Stimulated activated CD8-positive, alpha-beta memory T cell treated with anti-CD3 and anti-CD28 coated beads, Interleukin-4, amount 100 ng/mL, for 4 hours (primary cell): ENCODE measurements at places on chromosomes 16 and 17.

DNA sequence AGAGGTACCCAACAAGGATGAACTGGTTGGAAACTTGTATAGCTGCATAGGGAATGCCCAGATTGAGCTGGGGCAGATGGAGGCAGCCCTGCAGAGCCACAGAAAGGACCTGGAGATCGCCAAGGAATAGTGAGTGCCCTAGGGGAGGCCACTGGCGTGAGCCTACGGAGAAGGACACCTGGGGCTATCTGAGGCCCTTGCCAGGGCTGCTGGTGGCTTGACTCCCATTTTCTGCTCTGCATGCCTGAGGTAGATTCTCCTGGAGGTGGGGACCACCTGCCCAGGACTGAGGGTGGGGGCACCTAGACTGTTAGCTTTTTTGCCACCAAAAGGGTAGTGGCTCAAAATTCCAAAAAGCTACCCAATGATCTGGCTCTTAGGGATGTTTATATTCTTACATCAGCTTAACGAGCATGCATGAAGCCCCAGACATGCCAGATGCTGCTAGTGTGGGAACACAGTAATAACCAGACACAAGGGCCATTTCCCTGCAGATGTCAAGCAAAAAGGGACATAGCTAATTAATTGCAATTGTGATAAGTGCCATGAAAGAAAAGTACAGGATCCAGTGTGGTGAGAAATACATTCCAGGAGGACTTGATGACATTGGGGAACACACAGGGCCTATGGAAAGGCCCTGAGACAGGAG is 8.8 kb downstream of the ODAD4 start:
- no peak for DNase-seq

- no peak for DNase-seq
These were observed 7.0 kb upstream of the OR2C1 start for GRCh38 chr16:3348547-3349167.

DNA sequence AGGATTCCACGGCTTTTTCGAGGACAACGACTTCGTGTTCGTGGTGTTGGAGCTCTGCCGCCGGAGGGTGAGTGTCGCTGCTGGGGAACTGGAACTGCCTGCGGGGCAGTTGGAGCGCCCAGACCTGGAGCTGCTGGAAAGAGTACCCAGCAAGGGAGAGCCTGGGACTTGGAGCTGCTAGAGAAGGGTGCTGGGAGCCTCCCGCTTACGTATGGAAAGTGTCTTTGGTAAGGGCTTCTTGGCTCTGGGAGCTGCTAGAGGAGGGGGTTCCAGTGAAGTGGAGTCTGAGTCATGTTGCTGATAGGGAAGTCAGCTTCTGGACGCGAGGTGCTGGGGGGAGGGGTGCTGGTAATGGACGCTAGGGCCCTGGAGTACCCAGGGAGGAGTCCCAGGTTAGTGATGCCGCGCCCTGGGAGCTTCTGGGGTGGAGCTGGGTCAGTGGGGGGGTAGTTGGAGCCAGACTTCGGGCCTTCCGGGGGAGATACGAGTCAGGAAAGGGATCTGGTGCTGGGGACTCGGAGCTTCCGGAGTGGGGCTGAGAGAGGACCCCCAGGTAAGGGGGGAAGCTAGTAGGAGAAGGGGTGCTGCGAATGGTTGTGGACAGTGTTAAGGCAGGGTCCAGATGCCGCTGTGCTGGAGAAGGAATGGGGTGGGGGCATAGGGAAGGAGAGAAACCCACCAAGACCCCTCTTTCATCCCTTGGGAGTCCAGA is 741 bp downstream of the PLK1 start:
- DNase-seq, result no peak

DNA sequence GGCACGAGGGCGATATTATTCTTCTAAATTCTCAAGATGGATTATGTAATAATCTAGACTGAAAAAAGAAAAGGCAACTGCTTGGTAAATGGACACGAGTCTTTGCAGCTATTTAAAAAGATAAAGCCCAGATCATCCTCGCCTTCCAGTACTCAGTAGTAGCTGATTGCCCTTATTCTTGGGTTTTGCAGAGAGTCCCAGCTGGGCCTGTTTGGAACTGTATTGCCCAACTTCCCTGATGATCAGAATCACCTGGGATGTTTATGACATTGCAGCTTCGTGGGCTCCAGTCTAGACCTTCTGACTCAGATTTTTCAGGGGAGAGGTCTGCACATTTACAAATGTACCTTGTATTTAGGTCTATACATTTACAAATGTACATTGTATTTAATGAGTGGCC is 213.5 kb downstream of the RAB11FIP4 start:
- no peak for DNase-seq

DNA sequence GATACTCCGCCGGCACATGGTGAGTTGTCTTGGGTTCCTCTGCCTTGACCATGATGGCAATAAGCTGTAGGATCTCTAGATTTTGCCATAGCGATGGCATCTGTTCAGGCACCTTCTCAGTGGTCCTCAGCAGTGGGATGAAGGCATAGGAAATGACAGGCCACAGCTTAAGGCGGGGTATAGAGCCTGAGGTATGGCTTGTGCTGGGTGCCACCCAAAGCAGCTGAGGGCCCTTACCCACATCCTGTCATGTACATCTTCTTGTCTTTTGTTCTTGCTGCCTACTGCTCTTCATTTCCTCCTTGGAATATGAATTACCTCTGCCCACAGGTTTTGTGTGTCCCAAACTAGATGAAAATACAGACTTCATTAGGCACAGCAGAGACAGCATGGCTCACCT is 29.5 kb downstream of the KAT7 start:
- peak; percentile 8 for DNase-seq

DNA sequence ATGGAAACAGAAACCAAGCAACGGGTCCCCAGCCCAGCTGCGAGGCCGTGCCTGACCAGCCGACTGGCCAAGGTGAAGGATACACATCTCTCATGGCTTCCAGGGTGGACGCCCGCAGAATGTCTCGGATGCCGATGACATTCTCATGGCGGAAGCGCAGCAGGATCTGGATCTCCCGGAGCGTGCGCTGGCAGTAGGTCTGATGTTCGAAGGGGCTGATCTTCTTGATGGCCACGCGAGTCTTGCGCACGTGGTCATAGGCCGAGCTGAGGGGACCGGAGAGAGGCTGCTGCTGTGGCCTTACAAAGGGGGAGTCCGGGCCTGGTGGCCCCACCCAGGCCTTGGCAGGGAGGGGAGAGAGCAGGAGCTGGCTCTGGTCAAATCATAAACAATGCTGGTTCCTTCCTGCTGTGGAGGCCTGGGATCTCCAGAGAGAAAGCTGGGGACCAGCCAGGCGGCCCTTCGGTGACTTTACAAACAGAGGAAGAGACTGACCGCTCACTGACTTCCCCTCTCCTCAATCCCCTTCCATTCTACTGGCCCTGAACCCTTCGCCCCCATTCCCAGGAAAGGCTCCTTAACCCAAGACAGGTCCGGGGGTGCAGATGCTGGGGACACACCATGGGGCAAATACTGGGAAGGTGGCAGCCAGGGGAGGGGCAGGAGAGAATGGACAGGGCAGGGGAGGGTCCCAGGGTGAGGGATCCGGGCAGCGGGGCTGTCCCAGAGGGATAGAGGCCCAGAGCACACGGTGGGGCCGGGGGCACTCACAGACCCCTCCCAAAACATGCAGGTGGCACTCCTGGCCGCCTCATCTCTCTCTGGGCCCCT is 1.1 kb downstream of the MAPK3 start:
- no peak for DNase-seq

- DNase-seq, result no peak
These were observed 8.5 kb downstream of the PRSS27 start for GRCh38 chr16:2711370-2712062.

DNA sequence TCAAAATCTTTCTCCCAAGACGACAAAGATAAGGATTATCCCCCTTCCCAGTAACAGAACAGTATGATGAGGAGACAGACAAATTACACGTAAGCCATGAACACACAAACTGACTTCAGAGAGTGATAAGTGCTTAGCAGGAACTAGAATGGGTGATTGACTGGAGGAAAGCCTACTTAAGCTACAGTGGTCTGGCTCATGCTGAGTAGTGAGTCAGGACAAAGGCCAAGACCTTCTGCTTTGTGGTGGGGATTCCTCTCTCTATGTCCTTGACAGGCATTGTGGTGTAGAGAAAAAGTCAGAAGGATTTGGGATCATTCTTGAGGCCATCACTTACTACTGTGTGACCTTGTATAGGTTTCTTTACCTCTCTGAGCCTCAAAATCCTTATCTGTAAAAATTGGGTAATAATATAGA is 381.9 kb upstream of the CCL2 start:
- DNase-seq, result no peak

- no peak for DNase-seq
These were observed 173.1 kb downstream of the CEP112 start for GRCh38 chr17:66018786-66019185.

DNA sequence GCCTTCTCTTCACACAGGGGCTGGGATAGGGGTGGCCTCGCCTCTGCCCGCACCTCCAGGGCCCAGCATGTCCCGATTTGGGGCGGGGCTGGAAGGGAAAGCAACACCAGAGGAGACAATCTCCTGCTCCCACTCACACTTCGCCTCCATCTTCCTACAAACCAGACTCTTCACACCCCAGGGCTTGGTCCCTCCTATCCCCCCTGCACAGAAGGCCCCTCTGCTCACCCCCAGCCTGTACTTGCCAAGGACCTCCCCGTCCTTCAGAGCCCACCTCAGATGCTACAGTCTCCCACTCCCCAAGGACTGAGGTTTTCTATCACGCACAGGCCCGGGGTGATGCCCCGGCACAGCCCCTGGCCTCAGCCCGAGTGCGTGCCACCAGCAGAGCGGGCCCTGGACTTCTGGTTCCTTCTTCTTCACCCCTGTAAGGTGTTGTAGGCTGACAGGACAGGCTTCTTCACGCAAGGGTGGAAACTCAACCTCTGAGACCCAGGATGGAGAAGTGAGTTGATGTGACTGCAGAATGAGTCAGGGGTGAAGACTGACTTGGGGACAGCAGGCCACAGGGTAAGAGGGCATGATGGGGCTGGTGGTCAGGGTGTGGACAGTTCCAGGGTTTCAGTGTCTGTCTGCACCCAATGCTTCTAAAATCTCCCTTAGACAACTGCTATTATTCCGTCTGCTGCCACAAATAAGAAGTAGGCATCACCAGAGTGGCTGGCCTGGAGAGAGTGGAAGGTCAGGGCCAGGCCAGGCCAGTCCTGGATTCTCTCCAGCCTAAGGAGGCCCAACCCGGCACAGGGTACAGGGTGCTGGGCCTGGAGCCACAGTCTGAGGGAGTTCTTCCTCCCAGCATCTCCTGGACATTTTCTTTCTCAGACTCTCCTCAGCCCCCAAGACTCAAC is 2.5 kb downstream of the ITGAE start:
- no peak for DNase-seq

DNA sequence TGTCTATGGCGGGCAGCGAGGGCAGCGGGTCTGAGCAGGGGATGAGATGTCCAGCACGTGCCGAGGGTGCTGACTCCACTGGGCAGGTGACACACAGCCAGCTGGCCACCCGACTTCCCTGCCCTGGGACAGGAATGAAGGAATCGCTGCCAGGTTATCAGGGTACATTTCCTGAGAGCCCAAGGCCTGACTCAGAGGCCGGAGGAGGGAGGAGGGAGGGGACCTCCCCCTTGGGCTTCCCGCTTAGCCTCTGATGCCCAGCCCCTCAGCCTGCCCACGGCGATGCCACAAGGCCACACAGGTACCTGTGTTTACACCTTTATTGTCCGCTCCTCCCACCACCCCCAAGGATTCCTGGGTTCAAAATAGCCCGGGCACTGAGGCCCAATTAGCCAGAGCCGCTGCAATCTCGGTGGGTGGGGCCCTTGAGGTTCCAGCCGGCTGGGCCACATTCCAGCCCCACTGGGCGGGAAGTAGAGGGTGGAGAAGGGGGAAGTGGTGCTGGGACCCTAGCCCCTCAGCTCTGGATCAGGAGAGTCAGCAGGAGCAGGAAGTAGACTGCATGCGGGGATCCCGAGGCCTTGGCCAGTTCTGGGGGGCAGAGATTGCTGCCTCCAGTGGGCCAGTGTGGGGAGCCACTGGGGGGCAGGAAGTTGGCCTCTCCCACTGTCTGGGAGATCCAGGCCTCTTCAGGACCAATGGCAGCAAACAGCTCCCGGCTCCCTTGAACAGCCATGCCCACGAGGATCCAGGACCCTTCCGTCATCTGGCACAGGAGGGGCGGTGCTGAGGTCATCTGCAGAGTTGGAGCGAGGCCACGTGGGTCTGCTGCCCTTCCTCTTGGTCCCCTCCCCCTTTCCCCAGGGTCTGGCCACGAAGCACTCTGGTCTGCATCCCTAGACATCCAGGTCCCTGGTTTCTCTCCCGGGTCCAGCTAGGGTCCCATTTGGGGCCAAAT is 3.4 kb upstream of the PRSS8 start:
- no peak for DNase-seq

GRCh38 chr17:73390851-73391250 is 79.0 kb upstream of the CDC42EP4 start:
- no peak for DNase-seq

DNA sequence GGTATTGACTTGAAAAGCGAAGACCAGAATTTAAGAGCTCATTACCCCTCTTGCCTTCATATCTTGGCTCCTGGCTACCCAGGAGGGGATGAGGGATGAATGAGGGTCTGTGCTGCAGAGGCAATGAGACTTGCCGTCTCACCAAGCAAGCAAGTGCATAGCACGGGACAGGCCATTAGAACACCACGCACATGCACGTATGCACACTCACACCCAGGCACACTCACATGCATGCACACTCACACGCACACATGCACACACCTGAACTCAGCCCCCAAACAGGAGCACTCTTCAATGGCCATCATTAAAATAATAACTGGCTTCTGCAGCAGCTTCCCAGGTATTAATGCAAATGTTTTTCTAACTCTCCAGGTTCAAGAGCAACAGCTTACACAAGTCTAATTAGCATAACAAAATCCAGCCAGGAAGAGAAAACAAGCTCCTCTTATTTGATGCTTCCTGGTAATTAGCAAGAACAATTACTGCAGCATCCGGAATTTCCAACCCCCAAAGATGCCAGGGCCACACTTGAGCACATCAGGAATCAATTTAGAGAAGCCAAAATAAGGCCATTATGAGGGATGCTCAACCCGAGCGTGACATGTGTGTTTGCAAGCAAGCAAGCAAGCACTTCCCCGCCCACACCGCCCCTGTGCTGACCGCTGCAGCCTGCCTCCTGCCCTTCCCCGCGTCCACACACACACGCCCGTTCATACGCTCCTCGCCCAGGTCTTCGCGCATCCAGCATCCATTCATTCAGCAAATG is 171.6 kb upstream of the TNRC6C start:
- no peak for DNase-seq

DNA sequence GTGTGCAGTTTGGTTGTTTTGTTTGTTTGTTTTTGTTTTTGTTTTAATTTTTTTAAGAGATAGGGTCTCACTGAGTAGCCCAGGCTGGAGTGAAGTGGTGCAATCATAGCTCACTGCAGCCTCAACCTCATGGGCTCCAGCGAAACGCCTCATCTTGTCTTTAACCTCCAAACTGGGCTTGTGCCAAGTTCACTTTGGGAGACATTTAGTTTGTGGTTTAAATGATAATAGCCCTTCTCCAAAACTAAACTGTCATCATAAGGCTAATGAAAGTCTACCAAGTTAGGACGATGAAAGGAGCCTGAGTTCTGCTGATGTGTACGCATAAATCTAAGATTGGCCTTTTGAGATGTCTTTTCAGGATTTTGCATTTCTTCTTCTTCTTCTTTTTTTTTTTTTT is 6.5 kb upstream of the CARD14 start:
- no peak for DNase-seq
